ENCODE measurements at places on chromosomes 2 and 18. TPM values are rescaled to one million over a fixed set of nuclear protein-coding genes. Genes with fewer than 3 reads are reported as not detected.

DNA sequence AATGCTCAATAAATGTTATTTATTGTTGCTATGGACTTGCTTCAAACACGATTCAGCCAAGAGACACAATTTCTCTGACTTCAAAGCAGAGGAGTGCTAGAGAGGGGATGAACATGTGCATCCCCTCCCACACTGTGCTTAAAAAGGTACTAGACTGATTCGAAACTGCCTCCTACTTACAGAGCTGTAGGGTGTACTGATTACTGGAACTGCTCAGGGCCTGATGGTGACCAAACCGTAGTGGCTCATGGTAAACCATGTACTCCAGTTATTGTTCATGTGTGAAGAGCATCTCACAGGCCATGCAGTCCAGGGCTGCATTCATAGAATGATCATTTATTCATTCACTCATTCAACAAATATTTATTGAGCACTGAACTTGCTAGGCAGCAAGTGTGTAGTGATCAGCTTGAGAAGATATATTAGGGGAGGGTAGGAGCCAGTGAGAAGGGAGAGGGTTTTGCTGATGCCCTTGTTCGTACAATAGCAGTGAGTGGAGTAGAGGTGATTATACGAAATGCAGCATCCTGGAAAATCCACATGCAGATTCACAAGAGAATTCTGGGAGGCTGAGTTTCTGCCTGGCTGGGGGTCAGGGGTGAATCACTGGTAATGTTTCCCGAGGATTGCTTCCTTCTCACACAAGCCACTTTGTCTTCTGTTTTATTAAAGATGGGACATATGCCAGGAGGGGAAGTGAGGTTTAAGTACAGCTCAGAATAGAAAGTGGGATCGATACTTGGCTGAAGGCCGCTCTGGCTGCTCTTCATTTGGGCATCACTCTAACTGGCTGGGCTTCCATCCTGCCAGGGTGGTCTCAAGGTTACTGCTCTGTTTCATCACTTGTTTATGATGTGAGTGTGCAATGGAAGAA, 245.4 kb downstream of the RAD51AP2 start:
- DNase-seq: no peak

XPO1 gene
- total RNA-seq: 216 TPM

- DNase-seq: no peak
Observed at GRCh38 chr2:11920993-11921583, 174.7 kb downstream of the LPIN1 start.

VWA3B gene
- 2.1 TPM for total RNA-seq

GRCh38 chr2:135048122-135048521, 875 bp upstream of the MAP3K19 start:
- no peak for DNase-seq

DCC gene
- total RNA-seq: not detected

DNA sequence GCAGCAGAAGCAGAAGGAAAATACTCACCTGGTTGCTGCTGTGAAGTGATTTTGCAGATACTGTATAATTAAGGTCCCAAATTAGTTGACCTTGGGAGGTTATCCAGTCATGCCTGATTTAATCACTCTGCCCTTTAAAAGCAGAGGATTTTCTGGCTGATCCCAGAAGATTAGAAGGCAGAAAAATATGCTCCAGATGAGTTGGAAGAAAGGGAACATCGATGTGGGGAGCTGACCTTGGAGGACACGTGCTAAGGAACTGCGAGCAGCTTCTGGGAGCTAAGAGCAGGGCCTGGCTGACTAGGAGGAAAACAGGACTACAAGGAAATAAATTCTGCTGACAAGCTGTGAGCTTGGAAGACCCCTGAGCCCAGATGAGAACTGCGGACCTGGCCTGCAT, 13.3 kb upstream of the DYM start:
- DNase-seq: no peak

CNTNAP5 gene
- not detected for total RNA-seq

DNA sequence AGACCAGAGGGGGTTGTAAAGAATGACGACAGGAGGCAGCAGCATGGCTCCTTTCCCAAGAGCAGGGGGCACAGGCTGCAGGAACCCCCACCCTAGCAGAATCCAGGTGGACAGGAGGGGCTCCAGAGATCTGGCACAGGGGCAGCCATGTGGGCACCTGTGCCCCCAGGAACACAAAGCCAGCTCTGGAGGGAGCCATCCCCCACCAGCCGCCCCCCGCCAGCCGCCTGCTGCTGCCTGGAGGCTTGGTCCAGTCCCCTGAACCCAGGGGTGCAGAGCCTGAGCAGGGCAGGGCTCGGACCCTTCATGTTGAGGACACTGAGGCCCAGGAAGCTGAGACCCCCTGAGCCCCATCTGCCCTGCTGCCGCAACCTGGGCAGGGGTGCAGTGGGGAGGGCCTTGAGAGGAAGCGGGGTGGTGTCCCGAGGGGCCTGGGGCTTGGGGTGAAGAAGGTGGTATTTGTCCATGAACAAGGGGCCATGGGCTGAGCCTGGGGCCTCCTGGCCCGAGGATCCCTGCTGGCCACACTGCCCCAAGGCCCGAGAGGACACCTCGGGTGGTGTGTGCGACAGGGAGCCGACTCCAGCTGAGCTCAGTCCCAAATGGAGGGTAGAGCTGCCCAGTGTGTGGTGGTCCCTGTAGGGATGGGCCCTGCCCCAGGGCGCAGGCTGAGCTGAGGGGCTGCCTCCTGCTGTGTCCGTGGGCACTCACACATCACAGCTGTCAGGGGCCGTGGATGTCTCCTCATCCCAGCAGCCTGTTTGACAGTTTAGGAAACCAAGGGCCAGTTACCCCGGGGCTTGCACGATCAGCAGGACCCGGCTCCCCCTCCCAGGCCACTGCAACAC, 39.8 kb upstream of the SNED1 start:
- DNase-seq: no peak

GRCh38 chr18:52236131-52236530, 103.9 kb upstream of the DCC start:
- DNase-seq: no peak

GRCh38 chr2:54866179-54866578, 142.7 kb downstream of the EML6 start:
- DNase-seq: no peak

DNA sequence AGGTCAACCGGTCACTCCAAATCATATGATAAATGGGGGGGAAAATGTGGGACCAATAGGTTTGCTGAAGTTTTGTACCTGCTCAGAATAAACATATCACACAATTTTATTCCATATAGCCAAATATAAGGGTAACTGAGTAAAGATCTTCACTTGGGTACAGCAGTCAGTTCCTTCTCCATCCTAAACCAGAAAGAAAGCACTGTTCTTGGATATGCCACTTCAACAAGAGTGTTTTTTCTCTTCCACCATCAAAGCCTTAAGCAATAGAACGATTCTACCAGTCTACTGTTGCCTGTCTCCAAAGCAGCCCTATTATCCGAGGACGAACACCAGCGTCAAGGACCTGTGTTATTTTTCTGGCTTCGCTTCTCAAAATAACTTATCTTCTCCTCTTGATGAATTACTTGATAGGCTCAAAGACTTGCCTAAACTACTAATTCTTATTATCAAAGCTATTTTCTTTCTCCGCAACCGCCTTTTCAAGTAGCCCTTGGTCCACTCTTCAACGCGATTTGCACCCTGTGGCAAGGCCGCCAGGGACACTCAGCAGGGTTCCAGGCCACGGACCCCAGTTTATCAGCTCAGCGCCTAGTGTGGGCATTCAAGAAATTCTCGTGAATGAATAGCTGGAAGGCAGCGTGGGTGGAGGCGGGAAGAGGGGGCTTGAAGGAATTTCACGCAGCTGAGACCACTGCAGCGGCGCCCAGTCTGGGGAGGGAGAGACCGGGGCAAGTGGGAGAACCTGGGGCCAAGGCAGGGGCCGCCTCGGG, 646 bp downstream of the ALS2 start:
- no peak for DNase-seq

MRPL44 gene
- 5.9 TPM for total RNA-seq

- DNase-seq: no peak
Observed at GRCh38 chr18:70442933-70443332, 154.1 kb downstream of the SOCS6 start.

DNA sequence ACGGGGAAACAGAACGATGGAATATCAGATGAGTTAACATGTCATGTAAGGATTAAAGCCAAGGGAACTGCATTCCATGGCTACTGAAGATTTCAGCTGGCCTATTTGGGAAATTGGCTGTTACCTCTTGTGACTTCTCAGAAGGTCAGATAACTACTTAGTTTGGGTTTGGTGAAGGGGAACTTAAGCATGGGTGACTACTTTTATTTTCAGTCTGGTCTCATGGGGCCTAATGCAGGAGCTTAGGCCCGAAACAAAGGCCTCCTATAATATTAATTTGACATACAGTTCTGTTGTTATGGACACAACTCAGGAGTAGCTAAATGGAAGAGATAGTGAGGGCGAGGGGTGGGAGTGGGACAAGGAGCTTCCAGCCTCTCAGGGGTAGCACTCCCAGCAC, 44.0 kb upstream of the TXNDC2 start:
- DNase-seq: no peak

DNA sequence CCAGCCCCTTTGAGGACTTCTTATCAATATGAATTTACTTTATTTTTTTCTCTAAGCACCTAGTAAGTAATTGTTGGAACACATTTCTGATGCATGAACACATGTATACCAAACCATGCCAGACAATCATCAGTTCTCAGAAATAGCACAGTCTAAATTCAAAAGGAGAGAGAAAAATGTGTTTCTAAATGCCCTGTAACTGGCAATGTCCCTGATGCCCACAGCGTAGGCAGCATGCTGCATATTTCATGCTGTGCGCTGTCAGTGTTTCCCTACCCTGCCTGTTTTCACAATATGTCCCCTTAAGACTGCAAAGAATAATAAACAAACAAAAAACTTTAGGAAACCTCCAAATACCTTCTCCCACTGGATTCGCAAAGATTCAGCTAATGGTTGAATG, 881.0 kb upstream of the CHAC2 start:
- DNase-seq: no peak

IL1B gene
- total RNA-seq: not detected

- DNase-seq: no peak
Observed at GRCh38 chr2:217807753-217808152, 195.0 kb downstream of the TNS1 start.

GRCh38 chr18:24397694-24398368, at the start of gene OSBPL1A:
OSBPL1A (minus strand) TSS chr18:24397824; CDS start chr18:24377533, 20,291 bp downstream.
- peak; percentile 92 for DNase-seq

- DNase-seq: no peak
Observed at GRCh38 chr2:131641414-131642206, 113.9 kb downstream of the CCDC74A start.

DNA sequence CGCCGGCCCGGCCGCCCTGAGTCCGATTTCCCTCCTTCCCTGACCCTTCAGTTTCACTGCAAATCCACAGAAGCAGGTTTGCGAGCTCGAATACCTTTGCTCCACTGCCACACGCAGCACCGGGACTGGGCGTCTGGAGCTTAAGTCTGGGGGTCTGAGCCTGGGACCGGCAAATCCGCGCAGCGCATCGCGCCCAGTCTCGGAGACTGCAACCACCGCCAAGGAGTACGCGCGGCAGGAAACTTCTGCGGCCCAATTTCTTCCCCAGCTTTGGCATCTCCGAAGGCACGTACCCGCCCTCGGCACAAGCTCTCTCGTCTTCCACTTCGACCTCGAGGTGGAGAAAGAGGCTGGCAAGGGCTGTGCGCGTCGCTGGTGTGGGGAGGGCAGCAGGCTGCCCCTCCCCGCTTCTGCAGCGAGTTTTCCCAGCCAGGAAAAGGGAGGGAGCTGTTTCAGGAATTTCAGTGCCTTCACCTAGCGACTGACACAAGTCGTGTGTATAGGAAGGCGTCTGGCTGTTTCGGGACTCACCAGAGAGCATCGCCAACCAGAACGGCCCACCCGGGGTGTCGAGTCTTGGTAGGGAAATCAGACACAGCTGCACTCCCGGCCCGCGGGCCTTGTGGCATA, 4.6 kb downstream of the SIX2 start:
- no peak for DNase-seq

- DNase-seq: no peak
Observed at GRCh38 chr2:201633661-201634249, 9.5 kb downstream of the TMEM237 start.

LCT gene
- total RNA-seq: not detected

ABHD1 gene
- total RNA-seq: 1.2 TPM

DNA sequence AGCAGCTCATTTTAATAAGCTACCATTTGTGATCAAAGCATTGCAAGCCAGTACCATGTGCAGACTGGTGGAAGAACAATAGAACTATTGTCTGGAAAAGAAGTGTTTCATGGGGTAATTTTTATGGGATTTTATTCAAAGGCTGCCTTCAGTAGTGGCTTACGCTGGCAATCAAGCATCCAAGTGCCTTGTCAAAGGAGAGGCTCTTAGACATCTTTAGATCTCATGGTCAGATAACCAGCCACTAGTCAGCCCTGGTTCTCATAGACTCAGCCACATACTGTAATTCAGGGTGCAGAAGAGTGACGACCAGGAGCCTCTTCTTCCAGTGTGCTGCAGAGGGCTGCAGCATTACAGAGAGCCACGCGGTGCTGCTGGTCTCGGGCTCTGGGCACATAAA, 98.5 kb upstream of the NOSTRIN start:
- DNase-seq: no peak

- no peak for DNase-seq
Observed at GRCh38 chr18:75216212-75216910, 5.8 kb downstream of the TSHZ1 start.

TEX44 gene
- total RNA-seq: not detected

DNA sequence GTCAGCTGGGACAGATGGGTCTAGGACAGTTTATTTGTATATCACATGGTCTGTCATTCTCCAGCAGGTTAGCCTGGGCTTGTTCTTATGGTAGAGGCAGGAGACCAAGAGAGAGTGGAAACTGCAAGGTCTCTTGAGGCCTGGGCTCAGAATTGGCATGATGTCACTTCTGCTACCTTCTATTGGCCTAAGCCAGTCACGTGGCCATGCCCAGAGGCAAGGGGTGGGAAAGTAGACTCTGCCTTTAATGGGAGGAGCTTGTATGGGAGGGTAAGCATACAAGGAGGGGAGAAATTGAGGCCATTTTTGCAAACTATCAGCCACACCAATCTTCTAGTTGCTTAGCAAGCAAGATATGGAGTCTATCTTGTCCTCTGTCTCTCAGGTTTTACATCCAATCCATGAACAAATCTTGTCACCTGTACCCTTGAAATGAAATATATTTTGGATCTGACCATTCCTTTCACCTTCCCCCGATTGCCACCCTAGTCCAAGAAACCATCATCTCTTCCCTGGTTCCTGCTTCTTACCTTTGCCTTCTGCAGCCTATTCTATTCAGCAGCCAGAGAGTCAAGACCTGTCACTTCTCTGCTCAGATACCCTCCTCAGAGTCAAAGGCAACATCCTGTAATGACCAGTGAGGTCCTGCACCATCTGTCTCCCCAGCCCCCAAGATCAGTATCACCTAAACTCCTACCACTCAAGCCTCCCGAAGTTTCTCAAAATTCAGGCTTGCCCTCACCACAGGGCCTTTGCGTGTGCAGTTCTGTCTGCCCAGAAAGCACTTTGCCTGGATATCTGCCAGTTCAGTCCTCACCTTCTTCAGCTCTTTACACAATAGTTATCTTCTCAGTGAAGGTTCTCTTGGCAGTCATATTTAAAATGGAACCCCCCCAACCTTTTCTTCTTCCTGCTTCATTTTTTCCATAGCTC, 240.0 kb downstream of the LOXHD1 start:
- no peak for DNase-seq

CNGA3 gene
- total RNA-seq: not detected

All from uterus (tissue), 4 donors.